ENCODE measurements at places on chromosomes 2 and 18. TPM values are rescaled to one million over a fixed set of nuclear protein-coding genes. Genes with fewer than 3 reads are reported as not detected.

ARHGAP28 gene
- 1.4 TPM for total RNA-seq

NMUR1 gene
- not detected for total RNA-seq

SLC4A5 gene
- 0.14 TPM for total RNA-seq

ST8SIA5 gene
- total RNA-seq = not detected

ALPG gene
- total RNA-seq = not detected

CACNB4 gene
- total RNA-seq = 0.33 TPM

SPOPL gene
- 5.4 TPM for total RNA-seq

MAP4K4 gene
- total RNA-seq = 42.4 TPM

POTEC gene
- total RNA-seq = not detected

LIPG gene
- 40.8 TPM for total RNA-seq

TFCP2L1 gene
- 12.9 TPM for total RNA-seq

AMER3 gene
- total RNA-seq = not detected

PTMA gene
- 1,361 TPM for total RNA-seq
